ENCODE measurements at places on chromosomes 6 and 20.

- peak; percentile 79 for DNase-seq
Observed at GRCh38 chr20:37821696-37822095, 81.2 kb upstream of the VSTM2L start.

DNA sequence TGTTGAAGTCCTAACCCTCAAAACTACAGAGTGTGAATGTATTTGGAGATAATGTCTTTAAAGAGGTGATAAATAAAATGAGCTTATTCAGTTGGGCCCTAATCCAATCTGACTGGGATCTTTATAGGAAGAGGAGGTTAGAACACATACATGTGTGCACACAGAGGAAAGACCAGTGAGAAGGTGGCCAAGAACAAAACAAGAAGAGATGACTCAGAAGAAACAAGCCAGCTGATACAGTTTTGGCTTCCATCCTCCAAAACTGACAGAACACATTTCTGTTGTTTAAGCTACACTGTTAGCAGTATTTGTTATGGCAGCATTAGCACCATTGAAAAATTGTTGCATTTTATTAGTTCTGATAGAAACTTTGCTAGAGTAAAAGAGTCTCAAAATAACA lies 609.3 kb upstream of the IMPG1 start:
- DNase-seq = peak; percentile 30

- DNase-seq = no peak
Observed at GRCh38 chr6:45822246-45822812, 193.3 kb downstream of the CLIC5 start.

GRCh38 chr6:161401587-161402309 lies 127.9 kb upstream of the AGPAT4 start:
- DNase-seq = no peak

- DNase-seq = no peak
Observed at GRCh38 chr6:97842521-97842920, 559.5 kb upstream of the MMS22L start.

DNA sequence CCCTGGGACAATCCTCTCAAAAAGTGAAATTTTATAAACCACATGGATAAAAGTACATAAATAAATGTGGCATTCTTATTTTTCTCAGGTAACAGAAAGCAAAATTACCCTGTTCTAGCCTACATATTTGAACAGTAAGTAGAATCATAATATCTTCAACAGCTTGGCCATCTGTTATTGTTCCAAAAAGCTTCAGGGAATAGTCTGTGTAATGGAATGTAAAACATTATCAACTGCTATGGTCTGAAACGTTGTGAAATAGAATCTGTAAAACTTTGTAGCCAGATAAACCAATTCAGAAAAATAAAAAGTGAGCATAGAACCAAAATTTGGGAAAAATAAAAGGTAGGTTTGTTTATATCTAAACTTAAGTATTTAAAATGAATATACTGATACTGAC lies 114.7 kb downstream of the THEMIS start:
- peak; percentile 21 for DNase-seq

DNA sequence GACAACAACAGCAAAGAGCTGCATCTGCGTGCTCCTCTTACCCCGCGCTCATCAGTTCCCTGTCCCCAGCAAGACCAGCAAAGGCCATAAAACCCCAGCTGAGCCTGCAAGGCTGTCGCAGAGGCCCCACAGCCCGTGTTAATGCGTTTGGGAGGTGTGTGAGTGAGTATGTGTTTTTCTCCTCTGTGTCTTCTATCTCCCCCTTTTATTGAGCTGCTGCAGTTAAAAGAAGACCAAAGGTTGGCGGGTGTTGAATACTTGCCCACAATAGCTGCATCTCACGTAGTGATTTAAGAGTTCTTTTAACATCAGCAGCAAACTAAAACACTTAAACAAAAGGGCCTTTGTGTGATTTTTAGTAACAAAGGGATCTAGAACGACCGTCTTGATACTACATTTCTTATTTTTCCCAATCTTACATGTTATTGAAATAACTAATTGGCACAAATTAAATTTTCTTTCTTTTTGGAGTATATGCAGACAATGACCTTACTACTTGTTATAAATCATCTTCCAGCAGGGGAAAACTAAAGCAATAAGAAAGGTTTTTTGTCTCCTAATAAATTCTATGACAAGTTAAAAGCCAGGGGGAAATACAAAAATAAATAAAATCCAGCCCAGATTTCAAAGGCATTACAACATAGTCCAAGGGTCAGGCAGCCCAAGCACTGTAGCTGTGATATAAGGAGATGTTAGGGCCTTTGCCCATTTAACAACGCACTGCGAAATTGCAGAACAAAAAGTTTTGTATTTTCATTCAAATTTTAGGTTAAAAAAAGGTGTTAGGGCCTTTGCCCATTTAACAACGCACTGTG lies 27.2 kb upstream of the CNKSR3 start:
- no peak for DNase-seq

- DNase-seq = no peak
Observed at GRCh38 chr20:50111829-50112495, 988 bp downstream of the UBE2V1 start.

- DNase-seq = no peak
Observed at GRCh38 chr6:37192666-37193065, 22.7 kb downstream of the PIM1 start.

DNA sequence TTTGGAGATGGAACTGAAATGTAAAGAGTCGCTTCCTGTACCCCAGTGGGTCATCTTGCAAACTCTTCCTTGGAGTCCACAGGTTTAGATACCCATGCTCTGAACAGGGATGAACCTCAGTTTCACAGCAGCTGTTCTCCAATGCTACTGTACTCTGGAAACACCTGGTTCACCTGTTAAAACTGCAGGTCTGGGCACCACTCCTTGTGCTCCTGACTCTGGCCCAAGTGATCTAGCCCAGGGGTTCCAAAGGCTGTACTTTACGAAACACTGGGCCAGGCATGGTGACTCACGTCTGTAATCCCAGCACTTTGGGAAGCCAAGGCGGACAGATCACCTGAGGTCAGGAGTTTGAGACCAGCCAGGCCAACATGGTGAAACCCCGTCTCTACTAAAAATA lies 102.1 kb downstream of the ATP9A start:
- no peak for DNase-seq

GRCh38 chr20:63767456-63767855 lies 27.9 kb downstream of the SLC2A4RG start:
- DNase-seq = no peak

- no peak for DNase-seq
Observed at GRCh38 chr20:43936805-43937204, 22.2 kb downstream of the TOX2 start.

DNA sequence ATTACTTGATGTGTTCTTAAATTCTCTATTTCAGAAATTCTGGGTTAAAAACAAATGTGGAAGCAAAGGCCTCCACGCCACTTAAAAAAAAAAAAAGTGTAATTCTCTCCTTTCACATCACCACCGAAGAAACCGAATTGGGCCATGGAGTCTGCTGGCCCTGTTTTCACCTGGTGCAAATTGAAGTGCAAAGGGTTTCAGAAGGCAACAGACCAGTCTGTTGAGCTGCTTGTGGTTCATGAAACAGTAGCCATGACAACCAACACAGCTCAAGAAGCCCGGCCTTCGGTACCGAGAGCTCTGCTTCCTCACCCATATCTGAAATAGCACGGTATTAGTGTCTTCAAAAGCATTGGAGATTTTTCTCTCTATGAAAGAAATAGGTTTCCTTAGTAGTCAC lies 63.1 kb downstream of the GMPR start:
- no peak for DNase-seq

- no peak for DNase-seq
Observed at GRCh38 chr6:3468585-3468984, 11.7 kb upstream of the SLC22A23 start.

- no peak for DNase-seq
Observed at GRCh38 chr6:54706844-54707605, 139.5 kb upstream of the FAM83B start.

DNA sequence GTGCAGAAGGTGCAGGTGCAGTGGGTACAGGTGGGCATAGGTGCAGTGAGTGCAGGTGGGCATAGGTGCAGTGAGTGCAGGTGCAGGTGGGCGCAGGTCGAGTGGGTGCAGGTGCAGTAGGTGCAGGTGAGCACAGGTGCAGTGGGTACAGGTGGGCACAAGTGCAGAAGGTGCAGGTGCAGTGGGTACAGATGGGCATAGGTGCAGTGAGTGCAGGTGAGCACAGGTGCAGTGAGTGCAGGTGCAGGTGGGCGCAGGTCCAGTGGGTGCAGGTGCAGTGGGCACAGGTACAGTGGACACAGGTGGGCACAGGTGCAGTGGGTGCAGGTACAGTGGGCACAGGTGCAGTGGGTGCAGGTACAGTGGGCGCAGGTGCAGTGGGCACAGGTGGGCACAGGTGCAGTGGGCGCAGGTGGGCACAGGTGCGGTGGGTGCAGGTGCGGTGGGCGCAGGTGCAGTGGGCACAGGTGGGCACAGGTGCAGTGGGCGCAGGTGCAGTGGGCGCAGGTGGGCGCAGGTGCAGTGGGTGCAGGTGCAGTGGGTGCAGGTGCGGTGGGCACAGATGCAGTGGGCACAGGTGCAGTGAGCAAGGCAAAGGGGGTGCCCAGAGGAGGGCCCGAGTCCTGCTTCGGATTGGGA lies 15.3 kb downstream of the ZBTB46 start:
- DNase-seq = no peak

DNA sequence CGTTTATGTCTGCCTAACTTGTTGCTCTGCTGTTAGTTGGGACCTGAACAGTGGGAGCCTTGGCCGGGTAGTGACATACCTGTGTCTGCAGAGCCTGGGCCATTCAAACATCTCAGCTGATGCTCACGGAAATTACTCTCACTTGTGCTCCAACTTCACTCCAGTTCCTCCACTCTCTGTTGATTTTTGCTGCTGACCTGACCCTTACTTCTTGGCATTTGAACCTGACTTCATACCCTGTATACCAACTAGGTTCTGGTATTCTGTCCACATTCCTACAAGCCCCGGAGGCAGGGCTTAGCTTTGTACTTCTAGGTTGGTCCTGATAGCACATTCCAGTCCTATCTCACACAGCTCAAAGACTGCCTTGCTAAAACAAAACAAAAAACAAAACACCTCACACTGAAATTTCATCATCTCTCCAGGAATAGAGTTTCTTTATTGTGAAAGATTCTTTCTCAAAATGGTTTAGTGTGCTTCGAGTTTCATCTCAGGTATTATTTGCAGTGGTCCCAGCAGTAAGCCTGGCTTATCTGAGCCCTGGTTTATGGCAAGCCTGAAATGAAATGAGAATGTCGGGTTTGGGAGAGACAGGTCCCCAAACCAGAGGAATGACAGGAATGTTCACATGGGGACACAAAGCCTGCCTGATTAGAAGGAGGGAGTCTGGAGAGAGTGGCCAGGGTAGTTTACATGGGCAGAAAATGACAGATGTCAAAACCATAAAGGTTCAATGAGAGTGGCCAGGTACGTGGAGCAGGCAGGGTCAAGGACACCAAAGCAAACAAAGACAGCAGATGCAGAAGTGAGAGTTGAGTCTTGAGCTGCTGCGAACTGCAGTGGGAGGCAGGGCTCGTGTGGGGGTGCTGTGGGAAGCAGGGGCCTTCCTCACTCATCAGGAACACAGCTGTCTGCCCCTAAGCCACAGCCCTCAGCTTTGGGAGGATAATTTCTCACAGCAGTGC lies 174.2 kb upstream of the HDAC2 start:
- no peak for DNase-seq

- DNase-seq = no peak
Observed at GRCh38 chr6:136510299-136510698, 39.9 kb downstream of the MAP7 start.

- no peak for DNase-seq
Observed at GRCh38 chr6:96302991-96303390, 218.6 kb upstream of the UFL1 start.

- peak; percentile 96 for DNase-seq
Observed at GRCh38 chr6:74551896-74552295, 654.0 kb downstream of the COL12A1 start.

DNA sequence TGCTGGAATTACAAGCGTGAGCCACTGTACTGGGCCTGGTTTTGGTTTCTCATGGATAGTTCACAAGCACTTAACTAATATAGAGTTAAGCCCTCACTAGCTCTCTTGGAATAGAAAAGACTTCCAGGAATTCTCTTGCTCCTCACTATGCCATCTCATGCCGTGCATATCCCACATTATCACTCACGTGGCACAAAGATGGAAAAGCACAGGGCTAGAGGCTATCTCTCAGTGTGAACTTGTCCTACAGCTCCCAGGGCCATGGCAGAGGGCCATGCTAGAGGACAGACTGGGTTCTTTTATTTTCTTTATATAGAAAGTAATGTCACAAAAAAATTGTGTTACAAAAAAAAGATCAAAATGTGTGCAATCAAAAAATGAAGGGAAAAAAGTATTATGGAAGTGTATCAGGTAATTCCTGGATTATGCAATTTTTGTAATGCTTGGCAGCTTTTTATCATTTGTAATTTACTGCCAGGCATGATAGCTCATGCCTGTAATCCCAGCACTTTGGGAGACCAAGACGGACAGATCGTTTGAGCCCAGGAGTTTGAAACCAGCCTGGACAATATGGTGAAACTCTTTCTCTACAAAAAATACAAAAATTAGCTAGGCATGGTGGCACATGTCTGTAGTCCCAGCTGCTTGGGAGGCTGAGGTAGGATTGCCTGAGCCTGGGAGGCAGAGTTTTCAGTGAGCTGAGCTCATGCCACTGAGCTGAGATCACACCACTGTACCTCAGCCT lies 6.4 kb upstream of the SLC2A12 start:
- DNase-seq = no peak

DNA sequence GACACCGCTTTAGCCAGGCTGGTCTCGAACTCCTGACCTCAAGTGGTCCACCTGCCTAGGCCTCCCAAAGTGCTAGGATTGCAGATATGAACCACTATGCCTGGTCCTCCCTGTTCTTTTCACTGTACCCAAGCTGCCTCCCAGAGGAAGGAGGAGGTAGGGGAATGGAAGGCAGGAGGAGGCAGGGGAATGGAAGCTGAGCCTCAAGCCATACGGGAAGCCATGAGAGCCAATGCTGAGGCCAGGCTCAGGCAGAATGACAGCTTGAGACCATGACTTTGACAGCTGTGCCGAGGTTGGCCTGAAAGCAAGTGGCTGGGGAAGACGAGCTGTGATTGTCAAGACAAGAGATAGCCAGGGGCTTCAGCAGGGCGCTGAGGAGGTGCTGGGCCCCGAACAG lies 13.6 kb upstream of the ZNF335 start:
- no peak for DNase-seq

- no peak for DNase-seq
Observed at GRCh38 chr6:86203044-86203443, 560.4 kb upstream of the SYNCRIP start.

- no peak for DNase-seq
Observed at GRCh38 chr6:129206821-129207220, 323.9 kb downstream of the LAMA2 start.

DNA sequence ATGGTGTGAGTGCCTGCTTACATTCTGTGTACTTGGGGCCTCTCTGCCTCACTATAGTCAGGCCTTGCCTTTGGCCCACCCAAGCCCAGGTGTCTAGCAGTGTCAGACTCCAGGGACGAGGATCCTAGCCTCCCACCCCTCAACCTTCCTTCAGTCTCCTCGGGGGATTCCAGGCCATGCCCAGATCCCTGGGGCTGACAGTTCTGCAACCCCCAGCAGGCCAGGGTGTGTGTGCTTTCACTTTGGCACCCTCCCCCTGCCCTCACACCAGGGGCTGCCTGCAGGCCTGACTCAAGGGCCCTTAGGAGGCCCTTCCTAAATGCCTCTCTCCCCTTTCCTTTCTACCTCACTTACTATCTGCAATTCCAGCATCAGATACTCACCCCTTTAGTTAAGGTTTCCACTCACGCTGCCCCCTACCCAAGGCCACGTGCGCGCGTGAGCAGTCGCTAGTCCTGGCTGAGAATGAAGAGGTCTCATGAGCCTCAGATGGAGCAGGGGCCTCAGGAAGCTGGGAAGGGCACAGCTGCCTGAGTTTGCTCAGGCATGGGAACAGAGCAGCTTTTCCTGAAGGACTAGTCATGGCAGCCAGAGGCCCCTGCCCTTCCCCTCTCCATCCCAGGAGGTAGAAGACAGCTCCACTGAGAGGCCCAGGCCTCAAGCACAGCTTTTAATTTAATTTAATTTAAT lies 859 bp upstream of the CLPS start:
- DNase-seq = no peak
